ENCODE measurements at places on chromosomes 5 and 9. TPM values are rescaled to one million over a fixed set of nuclear protein-coding genes. Genes with fewer than 3 reads are reported as not detected.

Gene F2RL2
- 3.4 TPM for total RNA-seq

Gene FOXD4L6
- not detected for total RNA-seq

GRCh38 chr5:157740229-157740610 lies 3.3 kb upstream of the LSM11 start:
- no peak for DNase-seq

- no peak for DNase-seq
Measured at GRCh38 chr9:134301387-134302129, 24.7 kb upstream of the RXRA start.

Gene UHRF2
- 14.3 TPM for total RNA-seq

DNA sequence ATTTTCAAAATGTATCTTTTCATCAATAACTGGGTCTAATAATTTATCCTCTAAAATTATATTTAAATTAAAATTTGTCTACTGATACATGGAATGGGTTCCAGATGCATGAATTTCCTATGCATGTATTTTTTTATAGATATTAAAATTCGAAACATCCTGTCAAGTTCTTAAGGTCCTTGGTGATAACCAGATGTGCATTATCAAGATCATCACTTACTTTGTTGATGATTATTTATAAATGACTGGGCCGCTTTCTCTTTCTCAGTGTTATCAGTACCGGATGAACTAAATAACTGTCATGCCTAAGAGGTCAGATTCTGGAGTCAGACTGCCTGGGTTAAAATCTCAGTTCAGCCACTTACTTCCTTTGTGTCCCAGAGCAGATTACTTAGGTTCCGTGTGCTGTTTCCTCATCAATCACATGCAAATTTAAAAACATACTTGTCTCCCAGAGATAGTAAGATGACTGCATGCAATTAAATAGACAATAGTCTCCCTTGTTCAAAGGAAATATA lies 124.3 kb downstream of the TEX10 start:
- no peak for DNase-seq

DNA sequence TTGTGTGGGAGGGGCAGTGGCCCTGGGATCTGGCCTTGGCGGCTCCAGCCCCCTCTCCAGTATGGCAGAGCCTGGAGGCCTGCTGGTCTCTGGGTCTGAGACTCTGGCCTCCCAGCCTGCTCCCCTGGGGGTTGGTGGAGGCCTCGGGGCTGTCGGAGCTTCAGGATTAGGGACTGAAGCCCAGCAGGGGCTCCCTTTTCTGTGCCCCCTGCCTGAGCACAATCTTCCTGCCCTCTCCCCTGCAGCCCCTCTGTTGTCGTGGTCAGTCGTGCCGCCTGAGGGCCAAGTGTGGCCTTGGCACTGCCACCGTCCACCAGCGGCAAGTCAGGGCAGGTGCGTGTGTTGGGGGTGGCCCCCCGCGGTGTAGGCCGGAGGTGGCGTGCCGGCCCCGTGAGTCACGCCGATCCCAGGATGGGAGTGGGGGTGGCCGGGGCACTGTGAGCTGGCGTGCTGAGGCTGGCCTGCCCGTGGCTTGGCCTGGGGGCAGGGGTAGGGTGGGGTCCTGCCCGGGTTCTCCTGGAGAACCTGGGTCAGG lies 53.6 kb downstream of the RXRA start:
- no peak for DNase-seq

- DNase-seq: no peak
Measured at GRCh38 chr9:72289401-72289800, 75.6 kb downstream of the ZFAND5 start.

Gene NPR3
- 44.6 TPM for total RNA-seq

DNA sequence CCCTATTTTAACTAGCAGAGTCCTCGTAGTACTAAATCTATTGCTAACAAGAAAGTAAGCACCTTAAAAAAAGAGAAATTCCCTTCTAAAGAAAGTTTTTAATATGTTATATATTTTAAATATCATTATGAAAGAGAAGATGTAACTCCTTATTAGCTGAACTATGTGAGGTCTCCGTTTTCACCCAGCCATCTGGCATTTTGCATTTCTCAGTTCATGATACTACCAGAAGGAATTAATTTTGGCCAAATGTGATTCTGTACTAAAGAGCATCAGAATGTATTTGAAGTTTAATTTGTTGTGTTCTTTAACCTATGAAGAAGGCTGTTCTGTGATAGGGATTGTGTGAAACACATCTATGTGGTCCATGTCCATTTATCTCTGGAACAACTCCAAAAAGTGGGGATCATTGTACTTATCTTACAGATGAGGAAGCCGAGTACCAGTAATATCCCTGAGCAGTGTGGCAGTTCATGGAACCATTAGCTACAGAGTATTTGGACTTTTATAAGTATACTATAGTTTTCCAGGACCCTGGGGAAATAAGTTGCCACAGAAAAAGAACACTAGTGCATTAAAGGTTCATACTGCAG lies 29.8 kb downstream of the TNFAIP8 start:
- DNase-seq: no peak

DNA sequence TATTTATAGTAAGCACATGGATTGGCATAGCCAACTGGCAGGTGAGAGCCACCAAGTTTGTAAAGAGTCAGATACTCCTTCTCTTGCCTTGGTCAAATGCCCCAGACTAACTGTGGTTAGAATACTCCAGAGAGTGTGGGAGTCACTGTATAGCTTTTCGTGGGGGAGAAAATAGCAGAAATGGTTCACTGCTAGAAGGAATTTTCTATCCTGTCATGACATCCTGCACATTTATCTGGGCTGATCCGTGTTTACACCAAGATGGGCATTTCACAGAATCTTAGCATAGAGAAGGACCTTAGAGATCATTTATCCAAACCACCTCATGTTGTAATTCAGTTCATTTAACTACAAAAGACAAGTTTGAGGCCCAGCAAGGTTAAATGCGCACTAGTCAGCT lies 460.8 kb downstream of the ENC1 start:
- DNase-seq: no peak

Gene SMIM33
- not detected for total RNA-seq

Gene ECPAS
- 81.5 TPM for total RNA-seq

GRCh38 chr5:98200726-98201541 lies 572.5 kb upstream of the RGMB start:
- DNase-seq: no peak

DNA sequence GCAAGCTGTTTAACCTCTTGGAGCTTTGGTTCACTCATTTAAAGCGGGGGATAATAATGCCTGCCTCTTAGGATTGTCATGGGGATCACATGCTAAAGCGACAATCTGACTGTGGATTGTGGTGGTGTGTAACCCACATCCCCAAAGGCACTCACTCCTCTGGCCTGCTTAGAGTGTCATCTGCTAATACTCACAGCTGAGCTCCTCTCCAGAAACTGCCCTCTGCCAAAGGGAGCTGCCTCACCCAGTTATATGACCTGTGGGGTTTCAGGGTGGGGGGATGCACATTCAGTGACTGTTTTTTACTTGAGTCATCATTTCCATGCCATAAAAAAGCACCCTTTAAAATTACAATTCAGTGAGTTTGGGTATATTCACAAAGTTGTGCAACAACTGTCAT lies 110.0 kb upstream of the SPOCK1 start:
- DNase-seq: no peak

DNA sequence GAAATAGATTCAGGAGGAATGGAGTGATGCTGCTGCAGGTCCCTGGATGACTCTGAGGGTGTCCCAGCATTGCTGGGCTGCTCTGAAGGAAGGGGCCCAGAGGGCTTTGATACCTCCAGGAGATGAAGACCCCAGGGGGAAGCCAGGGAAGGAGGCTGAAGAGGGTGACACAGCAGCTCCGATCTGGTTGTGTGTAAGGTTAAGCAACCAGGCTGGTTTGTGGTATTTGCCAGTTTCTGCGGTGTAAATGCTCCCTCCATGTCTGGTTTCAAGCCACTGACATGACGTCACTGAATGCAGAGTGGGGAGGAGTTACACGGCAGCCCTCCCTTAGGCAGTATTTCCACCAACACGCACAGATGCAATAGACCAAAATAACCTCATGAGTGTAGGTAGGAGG lies 40.0 kb upstream of the ORM1 start:
- peak; percentile 29 for DNase-seq

DNA sequence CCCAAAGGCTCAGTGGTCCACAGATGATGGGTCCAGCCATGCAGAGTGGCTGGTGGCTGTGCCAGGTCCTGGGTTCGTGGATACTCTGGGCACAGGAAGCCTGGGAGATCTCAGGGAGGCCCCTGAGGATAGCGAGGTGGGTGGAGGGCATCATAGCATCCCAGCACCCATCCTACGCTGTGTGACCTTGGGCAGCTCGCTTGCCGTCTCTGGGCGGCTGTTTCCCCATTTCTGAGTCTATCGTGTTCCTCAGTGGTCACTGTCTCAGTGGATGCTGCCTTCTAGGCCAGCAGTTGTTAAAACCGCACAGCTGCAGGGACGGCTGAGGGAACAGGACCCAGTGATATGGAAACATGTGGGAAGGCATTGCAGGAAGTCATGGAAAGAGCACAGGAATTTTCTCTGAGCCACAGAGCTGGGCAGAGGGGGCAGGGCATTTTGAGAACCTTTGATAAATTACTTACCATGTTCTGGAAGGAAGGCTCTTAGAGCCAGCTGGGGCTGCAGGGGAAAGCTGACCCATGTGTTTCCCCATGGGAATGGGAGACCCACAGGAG lies 86.4 kb upstream of the COL5A1 start:
- peak; percentile 27 for DNase-seq

Measured in cardiac septum (tissue), 1 donor.